Activated CD8-positive, alpha-beta memory T cell treated with anti-CD3 and anti-CD28 coated beads, Interleukin-2, amount 10 ng/mL, durations not matched to agents 7 days and 5 days (primary cell): ENCODE measurements at places on chromosomes 5 and 9. TPM values are rescaled to one million over a fixed set of nuclear protein-coding genes. Genes with fewer than 3 reads are reported as not detected.
A peak's percentile ranks its signal among the peaks of the same experiment; 100 is the strongest.

Gene IL13
- total RNA-seq, result 4.8 TPM

Gene BRINP1
- not detected for total RNA-seq

Gene DBH
- not detected for total RNA-seq

Gene CFAP157
- total RNA-seq, result not detected

Gene PRSS3
- total RNA-seq, result not detected

DNA sequence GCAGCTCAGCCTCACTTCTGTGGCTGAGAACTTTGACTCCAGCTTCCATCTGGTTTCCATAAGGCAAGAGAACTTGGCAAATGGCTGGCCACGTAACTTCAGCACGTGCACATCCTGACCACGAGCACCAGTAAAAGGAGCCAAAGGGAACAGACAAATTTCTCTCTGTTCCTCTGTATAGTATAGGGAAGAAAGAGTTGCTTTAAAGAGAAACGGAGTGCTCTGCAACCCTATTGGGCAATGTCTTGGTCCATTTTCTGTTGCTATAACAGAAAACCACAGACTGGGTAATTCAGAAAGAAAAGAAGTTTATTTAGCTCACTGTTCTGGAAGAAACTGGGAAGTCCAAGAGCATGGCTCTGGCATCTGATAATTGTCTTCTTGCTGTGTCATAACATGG, 558.7 kb downstream of the ACTL7B start:
- H3K27me3 ChIP-seq, result no peaks in the 10 kb centered on the region
- no peaks in the 10 kb centered on the region for H3K4me1 ChIP-seq
- H3K36me3 ChIP-seq, result no peaks in the 10 kb centered on the region
- H3K27ac ChIP-seq, result no peak overlapping the region
- H3K4me3 ChIP-seq, result no peak overlapping the region
- no peak for DNase-seq

DNA sequence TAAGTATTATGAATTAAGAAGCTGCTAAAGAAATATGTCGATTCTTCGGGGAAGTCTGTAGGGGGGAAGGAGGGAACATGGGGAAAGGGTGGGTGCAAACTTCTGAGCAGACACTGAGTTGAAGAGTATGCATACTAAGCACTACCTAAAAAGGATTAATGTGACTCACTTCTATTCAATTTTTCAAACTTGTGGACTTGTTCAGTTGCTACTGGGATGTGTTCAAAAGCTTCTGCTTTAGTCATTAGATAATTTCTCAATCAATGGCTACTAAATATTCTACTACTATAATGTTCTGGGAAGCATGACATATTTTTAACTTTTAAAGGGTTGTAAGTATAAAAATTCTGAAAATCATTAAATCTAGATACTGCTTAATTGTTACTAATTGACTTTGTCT, 109.7 kb upstream of the FER start:
- H3K36me3 ChIP-seq, result no peaks in the 10 kb centered on the region
- DNase-seq, result no peak
- no peak overlapping the region for H3K4me3 ChIP-seq

DNA sequence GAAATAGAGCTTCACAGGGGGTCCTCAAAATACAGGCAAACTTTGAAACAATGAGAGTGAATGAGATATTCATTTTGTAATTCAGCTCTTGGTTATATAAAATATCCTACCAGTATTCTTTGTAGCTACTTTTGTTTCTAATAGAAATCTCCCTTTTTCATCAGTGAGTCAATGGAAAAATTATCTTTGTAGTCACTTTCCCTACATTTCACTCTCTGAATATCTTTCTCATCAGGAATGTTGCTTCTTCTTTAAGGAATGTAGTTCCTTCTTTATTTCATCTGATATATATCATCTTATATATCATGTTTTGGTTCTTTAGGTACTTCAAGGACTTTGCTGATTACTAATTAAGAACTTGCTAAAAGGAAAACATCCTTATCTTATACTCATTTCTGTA, 280.3 kb upstream of the NUDT12 start:
- no peaks in the 10 kb centered on the region for H3K4me1 ChIP-seq
- no peak overlapping the region for H3K27ac ChIP-seq
- H3K36me3 ChIP-seq, result no peaks in the 10 kb centered on the region
- H3K4me3 ChIP-seq, result no peak overlapping the region
- no peak for DNase-seq
- H3K27me3 ChIP-seq, result no peaks in the 10 kb centered on the region

DNA sequence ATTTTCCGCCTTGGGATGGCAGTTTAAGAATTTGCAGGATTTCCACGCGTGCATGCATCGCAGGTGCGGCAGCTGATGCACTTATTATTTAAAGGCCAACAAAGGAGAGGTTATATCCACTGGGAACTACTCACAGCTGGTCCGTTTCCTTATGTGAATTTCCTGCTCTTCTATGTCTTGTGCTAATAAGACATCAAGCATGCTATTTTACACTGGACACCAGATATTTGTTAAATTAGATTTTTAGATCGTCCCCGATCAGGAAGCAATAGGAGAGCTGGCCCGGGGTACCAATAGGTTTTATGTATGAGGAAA, 476 bp upstream of the DTWD2 start:
- H3K4me3 ChIP-seq, result peak overlapping the region; percentile 75
- H3K27ac ChIP-seq, result peak overlapping the region; percentile 59
- H3K4me1 ChIP-seq, result peaks cover 13% of the 10 kb centered on the region

DNA sequence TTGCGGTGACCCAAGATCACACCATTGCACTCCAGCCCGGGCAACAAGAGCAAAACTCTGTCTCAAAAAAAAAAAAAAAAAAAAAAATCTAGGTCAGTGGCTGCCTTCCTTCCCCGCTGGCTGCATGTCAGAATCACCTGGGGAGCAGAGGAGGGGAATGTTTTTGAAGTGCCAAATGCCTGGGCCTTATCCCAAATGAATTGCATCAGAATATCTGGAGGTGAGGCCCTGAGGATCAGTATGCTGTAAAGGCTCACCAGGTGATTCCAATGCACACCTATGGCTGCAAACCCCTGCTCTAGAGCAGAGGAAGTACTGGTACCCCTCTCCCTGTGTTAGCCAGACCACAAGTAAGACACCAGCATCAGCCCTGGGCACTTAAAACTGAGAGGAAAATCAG, 44.7 kb upstream of the GABRP start:
- H3K4me1 ChIP-seq, result no peaks in the 10 kb centered on the region
- no peak overlapping the region for H3K4me3 ChIP-seq
- no peaks in the 10 kb centered on the region for H3K36me3 ChIP-seq
- peak; percentile 9 for DNase-seq

DNA sequence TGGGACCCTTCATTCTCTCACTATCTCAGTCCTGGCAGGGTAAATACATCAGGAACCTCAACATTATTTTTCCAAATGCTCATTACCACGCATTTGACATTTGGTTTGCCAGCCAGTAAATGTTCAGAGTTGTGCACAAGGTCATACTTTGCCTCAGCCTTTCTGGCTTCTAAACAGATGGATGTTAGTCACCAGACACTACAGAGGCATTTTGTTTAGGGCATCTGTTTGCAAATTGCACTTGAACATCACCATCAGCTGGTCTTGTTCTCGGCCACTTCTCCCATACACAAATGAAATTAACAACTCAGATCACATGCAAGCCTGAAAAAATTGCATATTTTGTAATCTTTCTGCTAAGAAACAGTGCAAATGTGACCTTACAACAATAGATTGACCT, 75.0 kb upstream of the SLC1A1 start:
- no peak overlapping the region for H3K4me3 ChIP-seq
- H3K27ac ChIP-seq, result no peak overlapping the region
- DNase-seq, result no peak
- peaks cover 2% of the 10 kb centered on the region for H3K27me3 ChIP-seq
- no peaks in the 10 kb centered on the region for H3K4me1 ChIP-seq

- H3K4me1 ChIP-seq, result no peaks in the 10 kb centered on the region
- DNase-seq, result no peak
- no peak overlapping the region for H3K4me3 ChIP-seq
- H3K27ac ChIP-seq, result no peak overlapping the region
- no peaks in the 10 kb centered on the region for H3K27me3 ChIP-seq
Observed at GRCh38 chr5:7464182-7464581, 68.2 kb downstream of the ADCY2 start.

DNA sequence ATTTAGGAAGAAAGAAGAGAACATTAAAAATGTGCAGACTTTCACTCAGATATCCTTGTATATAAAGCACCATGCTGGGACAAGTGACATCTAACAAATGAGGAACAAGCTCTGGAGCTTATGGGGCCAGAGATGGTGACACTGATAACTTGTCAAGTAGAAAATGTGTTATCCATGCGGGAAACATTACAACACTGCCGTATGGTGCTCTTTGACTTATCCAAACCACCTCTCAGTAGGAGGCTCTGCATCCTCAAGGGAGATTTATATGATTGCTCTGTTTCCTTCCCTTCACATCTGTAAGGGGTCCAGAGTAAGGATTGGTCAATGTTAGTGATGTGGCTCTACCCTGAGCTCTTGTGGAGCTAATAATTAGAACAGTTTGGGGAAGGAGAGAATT, 23.5 kb downstream of the KCTD16 start:
- peaks cover 24% of the 10 kb centered on the region for H3K4me1 ChIP-seq
- H3K4me3 ChIP-seq, result no peak overlapping the region
- DNase-seq, result no peak
- H3K27ac ChIP-seq, result no peak overlapping the region
- no peaks in the 10 kb centered on the region for H3K36me3 ChIP-seq
- peaks cover 15% of the 10 kb centered on the region for H3K27me3 ChIP-seq

DNA sequence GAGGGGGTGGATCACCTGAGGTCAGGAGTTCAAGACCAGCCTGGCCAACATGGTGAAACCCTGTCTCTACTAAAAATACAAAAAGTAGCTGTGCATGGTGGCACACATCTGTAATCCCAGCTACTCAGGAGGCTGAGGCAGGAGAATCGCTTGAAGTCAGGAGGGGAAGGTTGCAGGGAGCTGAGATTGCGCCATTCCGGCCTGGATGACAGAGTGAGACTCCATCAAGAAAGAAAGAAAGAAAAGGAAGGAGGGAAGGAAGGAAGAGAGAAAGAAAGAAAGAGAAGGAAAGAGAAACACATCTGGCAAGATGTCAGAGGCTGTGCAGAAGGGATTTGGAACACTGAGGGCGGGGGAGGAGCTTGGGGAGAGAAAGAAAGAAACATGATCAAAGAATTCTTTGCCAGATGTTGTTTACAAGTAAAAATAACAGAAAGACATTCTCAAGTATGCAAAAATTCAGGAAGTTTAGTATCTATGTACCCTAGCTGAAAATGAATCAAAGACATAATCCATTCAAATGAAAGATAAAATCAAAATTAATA, 93.7 kb downstream of the AK8 start:
- peaks cover 18% of the 10 kb centered on the region for H3K4me1 ChIP-seq
- DNase-seq, result no peak
- no peak overlapping the region for H3K4me3 ChIP-seq

DNA sequence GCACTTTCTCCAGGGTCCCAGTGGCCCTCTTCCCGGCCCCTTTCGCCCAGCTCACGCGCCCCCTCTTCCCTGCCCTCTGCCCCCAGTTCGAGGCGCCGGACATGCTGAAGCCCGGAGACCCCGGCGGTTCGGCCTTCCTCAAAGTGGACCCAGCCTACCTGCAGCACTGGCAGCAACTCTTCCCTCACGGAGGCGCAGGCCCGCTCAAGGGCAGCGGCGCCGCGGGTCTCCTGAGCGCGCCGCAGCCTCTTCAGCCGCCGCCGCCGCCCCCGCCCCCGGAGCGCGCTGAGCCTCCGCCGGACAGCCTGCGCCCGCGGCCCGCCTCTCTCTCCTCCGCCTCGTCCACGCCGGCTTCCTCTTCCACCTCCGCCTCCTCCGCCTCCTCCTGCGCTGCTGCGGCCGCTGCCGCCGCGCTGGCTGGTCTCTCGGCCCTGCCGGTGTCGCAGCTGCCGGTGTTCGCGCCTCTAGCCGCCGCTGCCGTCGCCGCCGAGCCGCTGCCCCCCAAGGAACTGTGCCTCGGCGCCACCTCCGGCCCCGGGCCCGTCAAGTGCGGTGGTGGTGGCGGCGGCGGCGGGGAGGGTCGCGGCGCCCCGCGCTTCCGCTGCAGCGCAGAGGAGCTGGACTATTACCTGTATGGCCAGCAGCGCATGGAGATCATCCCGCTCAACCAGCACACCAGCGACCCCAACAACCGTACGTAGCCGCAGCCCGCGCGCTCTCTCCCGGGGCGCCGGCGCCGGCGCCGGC, 1.0 kb downstream of the PRDM6 start:
- no peak overlapping the region for H3K27ac ChIP-seq
- H3K4me3 ChIP-seq, result no peak overlapping the region
- H3K27me3 ChIP-seq, result peaks cover 83% of the 10 kb centered on the region
- H3K4me1 ChIP-seq, result peaks cover 25% of the 10 kb centered on the region
- DNase-seq, result no peak
- H3K36me3 ChIP-seq, result peaks cover 4% of the 10 kb centered on the region

- peaks cover 60% of the 10 kb centered on the region for H3K4me1 ChIP-seq
- peaks cover 8% of the 10 kb centered on the region for H3K27me3 ChIP-seq
- H3K27ac ChIP-seq, result peak overlapping the region; percentile 95
- peak overlapping the region; percentile 52 for H3K4me3 ChIP-seq
Observed at GRCh38 chr9:124202447-124202971, 55.2 kb upstream of the NEK6 start.

DNA sequence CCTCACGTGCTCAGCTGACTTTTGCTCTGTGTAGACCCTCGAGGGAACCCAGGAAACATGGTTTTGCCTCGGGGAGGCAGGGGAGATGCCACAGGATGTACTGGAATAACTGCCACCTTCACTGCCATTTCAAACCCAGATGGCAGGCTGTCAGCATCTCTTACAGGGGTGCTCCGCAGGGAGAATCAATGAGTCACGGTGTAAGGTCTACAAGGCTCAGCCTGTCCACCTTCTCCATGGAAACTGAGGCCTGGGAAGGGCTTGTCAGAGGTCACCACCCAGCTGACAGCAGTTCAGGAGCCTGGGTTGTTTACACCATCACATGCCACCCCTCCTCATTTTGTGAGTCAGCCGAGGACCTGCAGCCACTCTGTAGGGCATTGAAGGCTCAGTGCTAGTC, 30.8 kb downstream of the DAB2IP start:
- no peak overlapping the region for H3K4me3 ChIP-seq
- H3K27ac ChIP-seq, result no peak overlapping the region
- H3K4me1 ChIP-seq, result no peaks in the 10 kb centered on the region

DNA sequence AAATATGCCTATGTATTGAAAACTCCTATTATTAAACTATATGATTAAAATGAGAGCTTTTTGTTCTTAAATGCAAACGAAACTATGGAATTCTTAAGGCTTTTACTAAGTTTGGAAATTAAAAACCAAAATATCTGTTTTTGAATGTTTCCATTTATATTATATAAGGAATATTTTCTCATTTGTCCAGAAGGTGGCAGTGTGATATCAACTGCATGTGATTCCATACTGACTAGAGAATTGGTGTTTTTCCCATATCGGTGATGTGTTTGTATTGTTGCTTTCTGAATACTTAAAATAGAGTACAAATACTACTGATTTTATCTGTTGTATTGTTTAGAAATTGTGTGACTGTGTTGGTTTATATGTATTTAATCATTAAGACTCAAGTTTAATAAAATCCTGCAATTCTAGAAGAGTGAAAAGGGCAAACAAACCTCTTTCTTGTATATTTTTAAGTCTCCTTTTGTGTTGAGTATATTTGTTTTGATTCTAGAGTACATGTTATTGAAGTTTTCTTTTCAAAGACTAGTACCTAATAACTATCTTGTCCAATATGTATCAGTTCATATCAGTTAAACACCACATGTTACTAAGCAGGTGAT, 320.8 kb downstream of the CCDC171 start:
- H3K4me1 ChIP-seq, result no peaks in the 10 kb centered on the region
- H3K27me3 ChIP-seq, result peaks cover 2% of the 10 kb centered on the region
- no peak for DNase-seq
- no peaks in the 10 kb centered on the region for H3K36me3 ChIP-seq
